CD4-positive, alpha-beta T cell treated with Interleukin-15 for 4 hours (primary cell): ENCODE measurements at places on chromosomes 6 and 20.

GRCh38 chr6:139064981-139065665 is 36.6 kb downstream of the ABRACL start:
- no peak for DNase-seq

GRCh38 chr20:24359321-24360027 is 110.0 kb upstream of the SYNDIG1 start:
- DNase-seq, result no peak

DNA sequence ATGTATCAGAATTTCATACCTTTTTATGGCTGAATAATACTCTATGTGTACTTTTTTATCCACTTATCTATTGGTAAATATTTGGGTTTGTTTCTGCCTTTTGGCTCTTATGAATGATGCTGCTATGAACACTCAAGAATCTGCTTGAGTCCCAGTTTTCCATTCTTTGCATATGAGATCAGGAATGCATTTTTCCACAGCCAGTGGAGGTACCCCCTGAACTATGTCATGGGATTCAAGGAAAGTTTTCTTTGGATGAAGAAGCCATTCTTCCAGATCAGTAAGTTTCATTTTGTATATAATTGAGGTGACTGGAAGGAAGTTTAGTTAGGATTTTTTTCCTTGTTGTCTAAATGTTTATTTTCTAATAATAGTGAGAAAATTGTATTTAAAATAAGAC is 40.9 kb downstream of the NKX2-4 start:
- DNase-seq, result no peak

DNA sequence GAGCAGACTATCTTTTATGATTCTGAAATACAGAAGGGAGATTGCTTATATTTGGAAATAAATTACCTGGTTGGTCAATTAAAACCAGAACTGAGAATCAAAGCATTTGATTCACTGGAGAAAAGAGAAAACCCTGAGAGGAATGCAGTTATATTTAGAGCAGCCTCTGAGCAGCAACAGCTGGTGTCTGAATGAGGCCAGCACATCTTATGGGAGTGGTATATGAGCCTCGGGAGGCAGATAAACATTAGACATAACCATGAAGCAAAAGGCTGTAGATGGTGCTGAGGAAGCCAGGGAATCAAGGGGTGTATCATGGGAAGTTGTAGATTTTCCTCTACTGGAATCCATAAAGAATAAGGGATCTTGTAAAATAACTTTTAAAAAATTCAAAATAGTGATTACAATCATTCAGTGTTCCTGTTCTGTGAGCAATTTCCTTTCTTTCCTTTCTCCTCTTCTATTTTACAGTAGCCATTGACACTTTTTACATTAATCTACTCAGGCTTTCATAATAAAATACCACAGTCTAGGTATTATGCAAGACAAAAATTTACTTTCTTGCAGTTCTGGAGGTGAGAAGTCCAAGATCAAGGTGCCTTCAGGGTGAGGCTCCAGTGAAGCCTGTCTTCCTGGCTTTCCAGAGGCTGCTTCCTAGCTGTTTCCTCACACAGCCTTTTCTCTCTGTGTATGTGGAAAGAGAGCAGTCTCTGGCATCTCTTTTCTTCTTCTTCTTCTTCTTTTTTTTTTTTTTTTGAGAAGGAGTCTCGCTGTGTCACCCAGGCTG is 32.8 kb upstream of the ENPP5 start:
- DNase-seq, result no peak

- no peak for DNase-seq
These were observed 43.2 kb upstream of the CRISP1 start for GRCh38 chr6:49909563-49909962.

DNA sequence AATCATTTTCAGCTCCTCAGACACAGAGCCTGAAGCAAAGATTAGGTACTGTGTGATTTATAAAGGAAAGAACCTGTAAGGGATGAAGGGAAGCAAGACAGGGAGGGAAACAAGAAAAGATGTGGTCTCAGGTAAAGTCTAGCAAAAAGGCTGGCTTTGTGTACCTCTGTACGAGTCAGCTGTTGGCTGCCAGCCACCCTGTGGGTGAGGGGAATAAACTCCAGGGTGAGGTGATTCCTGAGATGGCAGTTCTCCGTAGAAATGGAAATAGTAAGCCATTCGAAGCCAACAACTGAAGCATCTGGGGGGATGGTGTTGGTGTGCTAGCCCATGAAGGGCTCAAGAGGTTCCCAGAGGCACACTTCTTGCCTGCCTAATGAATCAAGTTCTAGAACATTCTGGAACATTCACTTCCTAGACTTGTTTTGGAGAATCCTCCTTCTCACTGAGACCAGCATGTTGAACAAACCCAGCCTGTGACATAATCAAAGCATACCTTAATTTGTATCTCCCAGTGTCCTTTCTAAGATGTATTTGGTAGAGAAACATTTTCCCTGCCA is 10.6 kb upstream of the TTPAL start:
- DNase-seq, result no peak

GRCh38 chr6:140275725-140276124 is 901.3 kb upstream of the CITED2 start:
- DNase-seq, result no peak

DNA sequence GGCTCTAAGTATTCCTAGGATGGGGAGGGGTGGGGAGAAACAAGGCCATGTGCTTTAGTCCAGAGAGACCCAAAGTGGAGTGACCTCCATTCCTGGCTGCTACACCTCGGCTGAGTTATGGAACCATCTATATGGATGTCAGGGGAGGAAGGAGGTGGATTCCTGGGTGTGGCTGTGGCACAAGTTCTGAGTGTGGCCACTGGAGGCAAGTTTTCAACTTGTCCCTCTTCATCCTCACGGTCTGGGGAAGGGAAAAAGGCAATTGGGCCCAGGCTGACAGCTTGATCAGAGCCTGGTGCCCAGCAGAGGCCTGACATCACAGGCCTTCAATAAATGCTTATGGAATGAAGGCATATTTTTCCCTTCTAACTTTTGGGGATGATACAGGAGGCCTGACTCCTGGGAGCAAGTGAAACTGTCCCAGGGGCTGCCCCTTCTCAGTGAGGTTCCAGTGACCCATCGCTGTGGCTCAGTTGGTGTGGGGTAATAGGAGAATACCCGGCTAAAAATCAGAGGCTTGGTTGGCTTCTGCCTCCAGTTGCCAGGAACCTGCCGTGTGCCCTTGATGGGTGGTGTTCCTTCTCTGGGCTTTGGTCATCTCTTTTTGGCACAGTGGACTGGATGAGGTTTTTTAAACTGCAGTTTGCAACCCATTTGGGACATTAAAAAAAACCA is 1.8 kb upstream of the ITPR3 start:
- no peak for DNase-seq

DNA sequence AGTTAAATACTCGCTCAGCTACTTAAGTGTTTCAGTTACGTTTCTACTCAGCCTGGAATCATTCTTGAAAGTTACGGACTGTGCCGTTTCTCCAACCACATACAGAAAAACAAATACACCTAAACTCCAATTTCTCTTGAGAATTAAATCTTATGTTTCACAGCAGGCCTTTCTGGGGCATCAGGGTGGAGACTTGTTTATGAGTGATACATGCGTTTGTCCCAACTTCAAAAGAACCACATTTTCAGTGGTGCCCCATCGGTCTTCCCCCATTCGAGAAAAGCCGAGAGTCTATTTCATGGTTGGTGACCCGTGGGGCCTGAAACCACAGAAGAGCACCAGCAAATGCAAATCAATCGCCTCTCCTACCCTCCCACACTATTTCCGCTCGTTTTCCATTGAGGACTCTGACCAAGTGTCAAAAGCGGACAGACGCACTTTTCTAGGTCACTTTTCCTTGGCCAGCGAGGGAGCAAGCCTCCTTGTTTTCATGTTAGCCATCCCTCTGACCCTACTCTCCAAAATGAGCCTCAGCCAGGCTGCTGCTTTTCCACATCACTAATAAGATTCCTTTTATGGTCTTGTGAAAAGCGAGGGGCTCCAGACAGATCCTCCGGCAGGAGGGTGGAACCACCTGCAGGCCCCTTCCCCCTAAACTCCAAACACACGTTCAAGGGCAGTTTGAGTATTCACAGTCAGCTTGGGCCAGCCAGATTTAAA is 3.1 kb downstream of the JAG1 start:
- no peak for DNase-seq

- DNase-seq, result no peak
These were observed 8.3 kb downstream of the OARD1 start for GRCh38 chr6:41063884-41064285.

DNA sequence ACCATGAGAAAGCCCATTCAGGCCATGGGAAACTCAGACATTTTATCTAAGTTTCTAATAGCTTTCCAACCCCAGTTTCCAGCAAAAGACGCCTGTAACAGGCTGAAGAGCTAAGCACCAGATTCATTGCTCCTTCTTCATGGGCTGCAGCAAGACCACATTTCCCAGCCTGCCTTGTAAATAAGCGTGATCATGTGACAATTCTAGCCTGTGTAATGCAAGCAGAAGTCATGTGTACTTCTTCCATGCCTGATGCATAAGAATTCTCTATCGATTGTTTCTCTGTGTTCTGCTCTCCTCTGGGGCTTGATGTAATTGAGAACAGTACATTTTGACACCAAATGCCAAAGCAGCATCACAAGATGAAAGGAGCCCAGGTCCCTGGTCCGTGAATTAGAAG is 6.8 kb downstream of the PCSK2 start:
- DNase-seq, result no peak

DNA sequence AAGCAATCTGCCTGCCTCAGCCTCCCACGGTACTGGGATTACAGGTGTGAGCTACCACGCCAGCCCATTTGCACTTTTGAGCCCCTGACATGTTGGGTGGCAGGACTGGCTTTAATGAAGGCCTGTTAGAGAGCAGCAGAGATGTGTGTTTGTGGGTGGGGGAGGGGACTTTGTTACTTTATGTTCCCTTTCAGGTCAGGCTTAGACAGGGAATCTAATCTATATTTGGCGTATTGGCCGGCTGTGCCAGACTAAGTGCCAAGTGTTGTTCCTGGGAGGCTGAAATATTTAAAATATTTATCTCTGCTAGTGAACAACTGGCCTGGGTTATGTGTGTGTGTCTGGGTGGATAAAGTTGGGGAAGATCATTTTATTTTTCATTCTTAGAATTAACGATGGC is 6.1 kb downstream of the GMPR start:
- no peak for DNase-seq

GRCh38 chr20:21312813-21313474 is 9.8 kb downstream of the XRN2 start:
- no peak for DNase-seq

- no peak for DNase-seq
These were observed 1.4 kb downstream of the TOP1 start for GRCh38 chr20:41030061-41030460.

DNA sequence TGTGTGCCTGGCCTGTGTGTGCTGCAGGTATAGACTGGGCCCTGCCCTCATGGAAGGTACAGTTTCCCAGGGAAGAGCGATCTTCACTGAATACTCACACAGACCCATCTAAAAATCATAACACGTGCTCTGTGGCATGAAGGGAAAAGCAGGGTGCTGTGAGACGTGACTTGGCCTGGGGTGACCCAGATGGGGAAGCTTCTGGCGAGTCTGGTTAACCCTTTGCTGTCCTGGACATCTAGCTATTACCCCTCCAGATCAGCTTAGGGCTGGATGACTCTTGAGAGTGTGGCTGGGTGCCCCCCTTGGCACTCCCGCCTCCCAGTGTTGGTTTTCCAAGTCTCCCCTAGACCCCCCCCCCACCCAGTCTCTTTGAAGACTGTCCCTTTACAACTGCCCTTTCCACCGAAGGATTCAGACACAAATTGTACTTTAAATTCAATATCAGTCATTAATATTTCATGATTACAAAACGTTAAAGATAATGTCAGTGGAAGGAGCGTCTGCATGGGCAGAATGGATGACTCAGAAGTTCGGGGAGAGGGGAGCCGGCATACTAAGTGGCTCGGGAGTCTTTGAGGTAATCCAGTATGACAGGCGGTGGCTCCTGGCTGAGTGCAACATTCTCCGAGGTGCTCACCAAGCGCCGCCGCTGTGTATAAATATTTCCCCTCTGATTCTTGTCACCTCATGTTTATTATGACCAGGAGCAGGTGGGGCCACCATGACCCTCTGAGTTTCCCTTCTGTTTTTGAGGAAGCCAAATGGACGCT is 77.3 kb downstream of the CD40 start:
- no peak for DNase-seq

DNA sequence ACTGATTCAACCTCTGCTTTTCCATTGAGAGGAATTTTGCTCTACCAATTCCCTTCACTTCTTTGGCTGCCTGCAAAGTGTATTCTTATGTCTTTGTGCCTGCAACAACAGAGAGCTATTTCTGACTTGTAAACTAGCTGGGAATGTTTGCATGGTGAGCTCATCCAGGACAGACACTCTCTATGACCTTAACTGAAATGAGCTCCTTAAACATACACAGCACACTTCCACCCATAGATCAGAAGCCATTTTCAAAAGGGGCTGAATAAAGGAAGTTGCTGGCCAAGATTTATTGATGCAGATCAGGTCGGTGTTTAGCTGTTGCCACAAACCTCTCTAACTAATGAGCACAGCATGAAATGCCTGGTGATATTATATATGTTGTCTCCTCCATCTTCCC is 377.7 kb downstream of the BTBD9 start:
- DNase-seq, result no peak

GRCh38 chr6:3319610-3320200 is 61.0 kb downstream of the PSMG4 start:
- DNase-seq, result no peak

DNA sequence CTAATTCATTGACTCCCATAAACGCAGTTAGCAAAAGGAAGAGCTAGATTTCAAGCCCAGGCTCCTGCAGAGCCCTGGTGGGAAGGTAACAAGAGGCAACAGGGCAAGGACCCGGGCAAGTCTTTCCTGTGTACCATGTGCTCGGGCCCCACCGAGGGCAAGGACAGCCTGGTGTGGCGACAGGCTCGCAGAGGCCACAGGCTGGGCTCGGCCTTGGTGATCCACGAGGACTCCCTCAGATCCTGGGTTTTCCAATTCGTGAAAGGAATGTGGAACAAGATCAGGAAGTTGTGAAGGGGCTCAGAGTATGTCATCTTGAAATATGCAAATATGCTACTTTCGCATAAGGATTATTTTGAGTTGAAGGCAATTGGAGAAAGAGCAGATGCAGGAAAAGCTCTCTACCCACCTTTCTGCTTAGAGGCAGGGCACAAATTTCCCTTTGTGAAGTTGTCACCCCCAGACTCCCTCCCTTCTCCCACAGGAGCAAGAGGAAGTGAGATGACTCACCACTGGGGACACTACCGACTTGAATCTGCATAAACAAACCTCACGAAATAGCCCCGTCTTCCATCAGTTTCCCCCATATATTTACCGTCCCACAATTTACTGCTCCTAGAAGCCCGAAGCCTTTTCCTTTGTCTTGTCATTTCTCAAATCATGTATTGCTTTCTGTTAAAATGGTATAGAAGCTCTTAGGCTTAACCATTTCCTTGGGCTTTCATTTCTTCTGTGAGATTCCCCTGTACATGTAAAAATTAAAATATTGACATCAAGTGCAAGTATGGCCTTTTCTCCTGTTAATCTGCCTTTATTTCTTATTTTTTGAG is 79.0 kb downstream of the PSMG4 start:
- DNase-seq, result no peak

- DNase-seq, result no peak
These were observed 1420.2 kb downstream of the GRIK2 start for GRCh38 chr6:102813489-102814275.
